ENCODE measurements at places on chromosomes 2 and 18.

- peak; percentile 65 for DNase-seq
Observed at GRCh38 chr2:157261199-157261782, 3.8 kb downstream of the GALNT5 start.

GRCh38 chr18:61731693-61732376 is 161.0 kb downstream of the RNF152 start:
- peak; percentile 41 for DNase-seq

DNA sequence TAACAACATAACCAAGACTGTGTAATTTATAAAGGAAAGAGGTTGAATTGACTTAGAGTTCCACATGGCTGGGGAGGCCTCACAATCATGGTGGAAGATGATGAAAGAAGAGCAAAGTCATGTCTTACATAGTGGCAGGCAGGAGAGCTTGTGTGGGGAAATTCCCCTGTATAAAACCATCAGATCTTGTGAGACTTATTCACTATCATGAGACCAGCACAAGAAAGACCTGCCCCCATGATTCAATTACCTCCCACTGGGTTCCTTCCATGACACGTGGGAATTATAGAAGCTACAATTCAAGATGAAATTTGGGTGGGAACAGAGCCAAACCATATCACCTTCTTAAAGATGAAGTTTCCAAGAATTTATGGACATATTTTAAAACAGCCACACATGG is 2.5 kb upstream of the IL36RN start:
- no peak for DNase-seq

GRCh38 chr18:29154196-29154757 is 977.3 kb upstream of the CDH2 start:
- peak; percentile 30 for DNase-seq

- DNase-seq: no peak
Observed at GRCh38 chr2:84781942-84782716, 98.8 kb downstream of the TRABD2A start.

GRCh38 chr2:219475697-219476651 is 22.7 kb upstream of the GMPPA start:
- peak; percentile 85 for DNase-seq

GRCh38 chr2:31271851-31272267 is 37.9 kb downstream of the EHD3 start:
- peak; percentile 39 for DNase-seq

DNA sequence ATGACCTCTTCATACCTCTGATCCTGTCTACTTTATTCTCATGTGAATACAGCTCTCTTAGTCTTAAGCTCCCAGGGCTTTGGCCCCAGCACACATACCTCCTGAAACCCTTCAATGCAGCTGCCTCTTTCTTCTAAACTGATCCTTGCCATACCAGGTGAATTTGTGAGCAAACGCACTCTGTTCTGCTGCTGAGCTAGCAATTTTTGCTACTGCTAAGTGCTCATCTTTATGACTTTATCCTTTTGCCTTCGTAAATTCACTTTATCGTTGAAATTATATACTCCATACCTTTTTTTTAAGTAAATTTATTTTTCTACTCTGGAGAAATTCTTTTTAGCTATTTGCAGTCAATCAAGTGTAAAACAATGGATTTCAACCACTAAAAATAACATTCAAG is 287.7 kb downstream of the CMPK2 start:
- DNase-seq: no peak

DNA sequence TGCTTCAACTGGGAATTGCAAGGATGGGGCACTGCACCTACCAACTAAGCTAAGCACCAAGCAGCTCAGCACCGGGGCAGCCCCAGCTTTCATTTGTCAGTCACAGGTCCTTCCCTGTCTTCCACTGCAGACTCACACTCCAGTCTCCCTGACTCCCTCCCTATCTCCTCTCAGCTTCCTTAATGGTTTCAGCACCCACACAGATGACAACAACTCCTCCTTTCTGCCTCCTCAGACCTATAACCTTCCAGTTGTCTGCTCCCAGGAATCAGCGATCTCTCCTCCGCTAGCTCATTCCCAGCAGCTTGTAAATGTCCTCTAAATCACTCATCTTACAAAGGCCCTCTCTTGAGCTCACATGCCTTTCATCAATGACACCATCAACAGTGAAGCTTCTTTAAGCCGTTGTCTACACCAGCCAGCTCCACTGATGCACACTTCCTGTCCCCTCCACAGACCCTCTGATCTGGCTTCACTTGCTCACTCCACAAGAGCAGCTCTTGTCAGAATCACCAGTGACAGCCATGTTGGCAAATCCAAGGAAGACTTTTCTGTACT is 32.1 kb downstream of the CLASP1 start:
- no peak for DNase-seq

DNA sequence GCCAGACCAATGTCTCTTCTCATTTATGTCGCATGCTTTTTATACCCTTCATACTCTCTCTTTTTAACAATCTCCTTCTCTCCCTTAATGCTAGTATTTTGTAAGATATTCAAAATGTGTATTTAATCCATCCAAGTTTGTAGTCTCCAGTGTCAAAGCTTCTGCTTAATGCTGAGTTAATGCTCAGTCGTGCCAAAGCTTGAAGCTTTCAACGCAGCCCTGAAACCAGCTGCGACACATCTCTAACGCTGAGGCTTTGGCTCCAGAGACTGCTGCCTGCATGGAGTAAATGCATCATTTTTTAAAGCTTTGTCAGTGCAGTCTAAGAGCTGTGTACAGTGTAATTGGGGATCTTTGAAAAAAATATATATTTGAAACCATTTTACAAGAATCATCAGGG is 2108.8 kb upstream of the PIK3C3 start:
- DNase-seq: no peak

GRCh38 chr2:15316370-15316814 is 244.7 kb downstream of the NBAS start:
- no peak for DNase-seq
